ENCODE measurements at places on chromosomes 5 and 9.

DNA sequence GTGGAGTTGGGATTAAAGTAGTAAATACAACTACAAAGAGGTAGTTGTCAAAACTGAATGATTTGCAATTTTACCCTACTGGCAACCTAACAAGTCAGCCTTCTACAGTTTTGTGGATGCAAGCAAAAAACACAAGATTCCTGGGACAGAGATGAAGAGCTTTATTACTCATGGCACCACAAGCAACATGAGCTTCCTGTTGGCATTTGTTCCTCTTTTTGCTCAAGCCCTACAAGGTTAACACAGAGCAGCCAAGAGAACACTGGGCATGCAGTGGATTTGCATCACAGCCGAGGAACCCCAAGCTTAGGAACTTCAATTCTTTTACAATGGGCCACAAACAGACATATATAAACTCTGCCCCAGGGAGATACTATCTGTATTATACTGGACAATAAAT lies 28.8 kb upstream of the DMAC1 start:
- no peak for DNase-seq

GRCh38 chr5:5363045-5363444 lies 59.4 kb upstream of the ICE1 start:
- DNase-seq: no peak

DNA sequence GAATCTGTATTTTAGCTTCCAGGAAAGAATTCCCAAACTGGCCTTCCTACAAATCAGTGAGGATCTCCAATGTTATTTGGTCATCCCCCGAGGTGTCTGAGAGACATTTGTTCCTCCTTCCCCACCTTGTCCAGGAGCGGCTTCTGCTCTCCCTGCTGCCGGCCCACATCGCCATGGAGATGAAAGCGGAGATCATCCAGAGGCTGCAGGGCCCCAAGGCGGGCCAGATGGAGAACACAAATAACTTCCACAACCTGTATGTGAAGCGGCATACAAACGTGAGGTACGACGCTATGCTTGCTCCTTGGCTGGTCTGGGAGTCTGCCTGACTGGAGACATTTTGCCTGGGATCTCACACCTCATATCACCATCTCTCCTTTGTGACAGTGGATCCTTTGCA lies 160.4 kb downstream of the CFAP90 start:
- no peak for DNase-seq

- no peak for DNase-seq
Observed at GRCh38 chr5:144457160-144457559, 286.5 kb downstream of the KCTD16 start.

GRCh38 chr5:96911139-96911538 lies 24.7 kb upstream of the LNPEP start:
- DNase-seq: no peak

Measured in activated CD4-positive, alpha-beta T cell treated with anti-CD3 and anti-CD28 coated beads for 24 hours (primary cell).